ENCODE measurements at places on chromosomes 1 and 21.

DNA sequence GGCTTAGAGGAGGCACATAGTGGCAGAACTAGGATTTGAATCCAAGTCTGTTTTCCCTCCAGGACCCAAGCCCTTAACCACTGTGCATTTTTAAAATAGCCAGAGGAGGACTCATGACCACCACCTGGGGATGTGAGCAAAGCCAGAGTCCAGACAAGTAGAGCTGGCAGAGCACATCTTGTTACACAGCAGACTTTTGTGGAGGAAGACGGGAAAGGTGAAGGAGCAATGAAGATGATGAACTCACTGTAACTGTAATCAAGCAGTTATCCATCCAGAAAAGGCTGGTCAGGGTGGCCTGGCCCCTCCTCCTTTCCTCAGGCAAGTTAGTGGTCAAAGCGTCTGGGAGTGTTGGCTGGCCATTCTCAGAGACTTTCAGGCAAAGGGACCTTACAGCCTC, 50.9 kb downstream of the SLC44A3 start:
- DNase-seq = no peak

DNA sequence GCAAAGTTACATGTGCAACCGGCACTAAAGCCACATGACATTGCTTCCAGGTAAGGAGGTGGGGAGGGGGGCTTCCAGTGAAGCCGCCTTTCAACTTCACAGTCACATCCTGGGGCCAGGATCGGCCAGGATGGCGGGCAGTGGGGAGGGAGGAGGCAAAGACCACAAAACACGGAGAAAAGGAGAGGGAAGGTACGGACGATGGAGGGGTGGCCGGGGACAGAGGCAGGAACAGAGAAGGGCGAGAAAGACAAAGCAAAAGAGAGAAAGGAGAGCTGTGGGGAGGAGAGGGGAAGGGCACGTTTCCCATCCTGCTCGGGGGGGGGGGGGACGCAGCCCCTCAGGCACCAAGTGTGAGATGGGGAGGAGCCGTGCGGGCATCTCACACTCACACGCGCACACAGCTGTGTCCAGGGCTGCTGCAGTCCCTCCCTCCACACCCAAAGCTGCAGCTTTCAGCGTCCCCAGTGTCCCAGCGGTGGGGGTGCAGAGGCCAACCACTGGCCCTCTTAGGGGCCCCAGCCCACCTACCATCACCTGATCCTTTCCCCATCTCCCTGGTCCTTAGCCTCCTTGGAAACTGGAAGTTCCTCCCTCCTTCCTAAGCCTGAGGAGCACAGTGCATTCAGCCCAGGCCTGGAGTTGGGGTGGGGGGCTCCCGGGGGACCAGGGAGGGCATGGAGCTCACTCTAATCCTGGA, 2.4 kb downstream of the SH2D5 start:
- DNase-seq = no peak

- DNase-seq = no peak
Observed at GRCh38 chr1:216175714-216176113, 247.5 kb downstream of the USH2A start.

GRCh38 chr1:228783418-228784040, 48.2 kb downstream of the RHOU start:
- no peak for DNase-seq

GRCh38 chr1:44405798-44406736, 1.0 kb downstream of the RNF220 start:
- peak; percentile 14 for DNase-seq

DNA sequence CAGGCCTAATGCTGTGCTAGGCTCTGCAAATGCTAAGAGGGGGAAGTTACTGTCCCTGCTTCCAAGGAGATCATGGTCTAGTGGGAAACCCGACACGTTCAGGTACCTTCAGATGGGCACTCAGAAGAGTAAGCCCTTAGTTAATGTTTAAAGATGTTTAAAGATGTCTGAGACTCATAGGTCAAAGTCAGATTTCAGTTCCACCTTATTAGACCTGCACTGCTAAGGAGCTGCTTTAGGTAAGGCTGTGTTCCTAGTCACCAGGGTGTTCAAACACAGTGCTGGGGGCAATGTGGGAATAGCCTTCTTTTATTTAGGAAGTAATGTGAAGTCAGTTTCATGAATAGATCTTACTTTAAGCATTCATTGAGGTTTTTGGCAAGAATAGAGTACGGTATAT, 3.8 kb upstream of the RUSC1 start:
- no peak for DNase-seq

- DNase-seq = no peak
Observed at GRCh38 chr1:7299329-7299799, 471.7 kb upstream of the VAMP3 start.

DNA sequence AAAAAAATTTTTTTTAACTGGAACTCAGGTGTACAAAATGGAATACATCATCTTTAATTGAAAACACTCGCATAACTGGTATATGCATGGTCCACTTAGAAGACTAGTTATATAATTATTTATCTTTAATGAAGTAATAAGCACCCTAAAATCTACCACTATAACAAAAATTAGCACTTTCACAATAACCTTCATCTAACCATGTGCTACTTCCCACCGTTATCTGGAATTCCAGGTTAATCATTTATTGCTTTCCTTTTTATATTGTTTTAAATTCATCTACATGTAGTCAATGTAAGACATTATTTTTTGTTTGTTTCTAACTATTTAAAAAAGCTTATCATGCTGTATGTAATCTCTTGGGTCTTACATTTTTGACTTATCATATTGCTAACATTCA, 39.0 kb downstream of the GDAP2 start:
- DNase-seq = no peak

- DNase-seq = no peak
Observed at GRCh38 chr1:4854367-4854766, 200.0 kb downstream of the AJAP1 start.

DNA sequence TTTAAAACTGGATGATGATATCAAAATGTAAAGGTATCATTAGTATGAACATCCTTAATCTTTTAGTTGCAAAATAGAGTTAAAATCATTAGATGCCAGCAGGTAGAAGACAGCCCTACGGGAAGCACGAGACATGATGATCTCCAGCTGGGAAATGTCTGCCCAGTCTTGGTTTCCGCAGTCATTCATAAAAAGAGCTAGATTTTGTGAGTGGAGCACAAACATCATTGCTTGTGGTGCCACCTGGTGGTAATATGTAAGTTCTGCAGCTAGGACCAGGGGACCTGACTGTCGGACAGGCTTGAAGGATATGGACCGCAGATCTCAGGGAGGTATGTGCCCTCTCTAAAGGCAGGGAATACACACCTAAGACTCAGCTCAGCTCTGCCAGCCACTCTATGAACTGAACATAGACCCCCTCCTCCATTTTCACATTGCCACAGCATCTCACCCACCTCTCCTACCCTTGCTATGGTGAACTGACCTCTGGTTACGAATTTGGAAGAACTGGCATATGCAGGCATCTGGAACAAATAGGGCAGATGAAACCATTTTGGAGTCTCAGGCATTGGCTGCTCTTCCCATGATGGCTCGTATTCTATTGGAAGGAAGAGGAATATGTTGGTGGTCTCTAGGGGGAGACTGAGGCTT, 9.2 kb downstream of the FCMR start:
- peak; percentile 43 for DNase-seq

DNA sequence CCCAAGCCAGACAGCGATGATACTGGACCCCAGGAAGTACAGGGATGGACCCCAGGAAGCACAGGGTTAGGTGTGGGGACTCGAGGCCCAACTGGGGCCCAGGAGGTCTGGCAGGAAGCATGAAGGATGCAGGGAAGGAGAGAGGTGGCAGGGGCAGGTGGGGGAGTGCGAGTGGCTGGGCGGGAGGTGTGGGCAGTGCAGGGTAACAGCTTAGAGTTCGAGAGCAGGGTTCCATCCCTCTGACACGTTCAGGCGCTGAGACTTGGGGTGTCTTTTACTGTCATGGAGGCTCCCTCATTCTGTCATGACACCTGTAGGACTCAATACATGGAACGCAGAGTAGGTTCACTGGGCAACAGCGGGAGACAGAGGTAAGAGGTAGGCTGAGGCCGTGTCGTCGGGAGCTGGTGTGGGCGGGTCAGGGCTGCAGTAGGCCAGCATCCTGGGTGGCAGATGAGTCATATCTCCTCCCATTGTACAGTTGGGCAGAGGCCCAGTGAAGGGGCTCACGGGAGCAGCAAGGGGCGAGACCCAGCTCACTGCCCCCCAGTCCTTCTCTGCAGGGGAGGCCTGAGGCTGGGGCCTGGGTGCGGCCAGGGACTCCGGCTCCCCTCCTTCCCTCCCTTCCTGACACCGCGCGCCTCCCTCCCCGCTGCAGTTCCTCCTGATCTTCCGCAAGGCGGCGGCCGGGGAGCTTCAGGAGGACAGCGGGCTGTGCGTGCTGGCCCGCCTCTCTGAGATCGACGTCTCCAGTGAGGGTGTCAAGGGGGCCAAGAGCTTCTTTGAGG, 11.6 kb upstream of the CTRC start:
- no peak for DNase-seq

GRCh38 chr1:84000954-84001495, 2.1 kb upstream of the TTLL7 start:
- DNase-seq = no peak

DNA sequence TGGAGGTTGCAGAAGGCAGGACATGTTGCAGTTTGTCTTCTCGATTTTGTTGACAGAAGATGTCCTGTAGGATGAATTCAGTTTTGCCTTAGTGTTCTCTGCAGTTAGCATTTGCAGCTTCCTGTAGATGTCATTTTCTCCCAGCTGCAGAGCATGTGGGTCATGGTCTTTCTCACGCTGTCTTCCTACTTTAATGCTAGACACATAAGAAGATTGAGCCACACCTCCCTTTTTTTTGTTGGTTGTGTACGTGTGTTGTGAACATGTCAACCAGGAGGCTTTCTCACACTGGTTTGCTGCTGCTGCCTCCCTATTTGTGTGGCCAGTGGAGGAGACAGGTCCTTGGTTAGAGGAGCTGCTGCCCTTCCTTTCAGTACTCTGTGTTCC, 110.7 kb downstream of the VPS13D start:
- DNase-seq = no peak

DNA sequence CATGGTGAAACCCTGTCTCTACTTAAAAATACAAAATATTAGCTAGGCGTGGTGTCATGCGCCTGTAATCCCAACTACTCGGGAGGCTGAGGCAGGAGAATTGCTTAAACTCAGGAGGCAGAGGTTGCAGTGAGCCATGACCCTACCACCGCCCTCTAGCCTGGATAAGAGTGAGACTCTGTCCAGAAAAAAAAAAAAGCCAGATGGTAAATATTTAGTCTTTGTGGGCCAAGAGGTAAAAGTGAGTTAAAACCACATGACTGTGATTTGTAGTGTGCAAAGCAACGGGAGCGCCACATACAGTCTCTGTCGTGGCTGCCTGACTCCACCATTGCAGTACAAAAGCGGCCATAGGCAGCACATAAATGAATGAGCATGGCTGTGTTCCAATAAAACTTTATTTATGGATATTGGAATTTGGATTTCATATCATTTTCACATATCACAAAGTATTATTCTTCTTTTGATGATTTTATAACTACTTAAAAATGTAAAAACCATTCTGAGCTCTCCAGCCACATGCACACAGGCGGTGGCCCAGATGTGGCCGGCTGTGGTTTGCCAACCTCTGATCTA, 51.8 kb upstream of the CASZ1 start:
- no peak for DNase-seq

DNA sequence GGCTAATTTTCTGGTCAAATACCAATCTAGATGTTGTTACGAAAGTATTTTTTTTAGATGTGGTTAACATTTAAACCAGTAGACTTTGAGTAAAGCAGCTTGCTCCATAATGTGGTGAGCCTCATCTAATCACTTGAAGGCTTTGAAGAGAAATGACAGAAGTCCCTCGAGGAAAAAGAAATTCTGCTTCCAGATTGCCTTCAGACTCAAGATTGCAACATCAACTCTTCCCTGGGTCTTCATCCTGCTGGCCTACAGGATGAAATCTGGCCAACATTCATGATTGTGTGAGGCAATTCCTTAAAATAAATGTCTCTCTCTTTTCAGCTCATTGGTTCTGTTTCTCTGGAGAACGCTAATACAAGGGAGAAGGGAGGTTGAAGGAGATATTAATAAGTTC, 32.5 kb upstream of the SSX2IP start:
- no peak for DNase-seq

DNA sequence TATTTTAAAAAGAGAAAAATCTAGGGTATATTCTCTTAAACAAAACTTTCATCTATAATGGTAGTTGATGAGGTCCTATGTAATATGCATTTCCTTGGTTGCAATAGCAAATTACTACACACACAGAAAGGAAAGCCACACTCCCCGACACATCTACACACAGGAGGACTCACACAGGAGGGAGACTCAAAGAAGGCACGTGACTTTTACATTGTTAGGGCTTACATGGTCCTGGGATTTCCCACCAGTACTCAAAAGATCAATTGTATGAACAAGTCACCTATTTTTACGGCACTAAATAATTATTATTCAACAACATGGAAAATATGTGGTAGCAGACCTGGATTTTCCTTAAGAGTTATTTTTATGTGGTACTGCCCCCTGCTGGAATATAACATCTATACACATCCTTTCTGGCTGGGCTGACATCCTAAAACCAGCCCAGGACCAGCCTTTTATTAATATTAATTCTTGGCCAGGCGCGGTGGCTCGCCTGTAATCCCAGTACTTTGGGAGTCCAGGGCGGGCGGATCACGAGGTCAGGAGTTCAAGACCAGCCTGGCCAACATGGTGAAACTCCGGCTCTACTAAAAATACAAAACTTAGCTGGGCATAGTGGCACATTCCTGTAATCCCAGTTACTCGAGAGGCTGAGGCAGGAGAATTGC, 33.9 kb upstream of the LGALS8 start:
- DNase-seq = no peak

GRCh38 chr1:179933219-179933618, 21.4 kb upstream of the CEP350 start:
- no peak for DNase-seq

- DNase-seq = no peak
Observed at GRCh38 chr1:33459691-33460090, 12.8 kb upstream of the ZSCAN20 start.

- peak; percentile 48 for DNase-seq
Observed at GRCh38 chr1:204446413-204447111, 34.9 kb upstream of the PPP1R15B start.

- no peak for DNase-seq
Observed at GRCh38 chr1:160963521-160963920, 8.9 kb upstream of the ITLN2 start.

DNA sequence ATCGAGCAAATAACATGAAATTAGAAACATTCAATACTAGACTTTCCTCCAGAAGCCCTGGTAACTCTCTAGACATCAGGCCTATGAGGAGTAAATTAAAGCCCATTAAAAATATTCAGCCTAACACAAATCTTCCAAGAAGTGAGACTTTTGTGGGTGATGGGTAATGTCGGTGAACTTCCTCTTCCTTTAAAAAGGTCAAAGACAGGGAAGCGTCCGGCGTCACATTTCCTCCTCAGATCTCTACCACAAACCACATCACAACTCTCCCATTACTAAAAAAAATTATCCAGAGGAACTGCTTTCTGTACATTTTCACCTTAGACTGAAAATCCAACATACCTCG, 1.4 kb downstream of the EIF4G3 start:
- DNase-seq = peak; percentile 3

Measured in stimulated activated CD8-positive, alpha-beta memory T cell treated with anti-CD3 and anti-CD28 coated beads, Interleukin-2, amount 100 ng/mL, for 48 hours (primary cell).